Fibroblast of skin of scalp (primary cell): ENCODE measurements at places on chromosomes 4 and X.

GRCh38 chr4:2923141-2923551, 40.1 kb downstream of the NOP14 start:
- peak; percentile 53 for DNase-seq

- DNase-seq: no peak
Measured at GRCh38 chr4:169234137-169234855, 36.5 kb downstream of the SH3RF1 start.

GRCh38 chrX:15678339-15678738, 13.7 kb upstream of the CLTRN start:
- no peak for DNase-seq

DNA sequence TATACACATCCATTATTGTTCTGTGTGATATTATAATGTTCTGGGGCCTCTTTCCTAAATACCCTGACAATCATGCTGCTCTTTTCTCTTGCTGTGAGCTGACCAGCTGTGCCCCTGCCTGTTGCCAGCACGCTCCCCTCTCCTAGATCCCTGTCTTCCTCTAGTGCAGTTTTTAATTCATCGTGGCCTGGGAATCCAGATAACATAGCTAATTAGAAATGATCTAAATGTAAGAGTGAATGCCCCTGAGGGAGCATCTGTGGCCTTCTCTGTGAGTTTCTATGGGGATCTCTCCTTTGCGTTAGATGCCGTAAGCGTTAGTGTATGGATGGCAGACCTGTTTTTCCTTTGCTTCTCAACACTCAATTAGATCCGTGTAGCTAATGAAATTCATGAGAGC, 434.3 kb downstream of the SPRY1 start:
- no peak for DNase-seq

DNA sequence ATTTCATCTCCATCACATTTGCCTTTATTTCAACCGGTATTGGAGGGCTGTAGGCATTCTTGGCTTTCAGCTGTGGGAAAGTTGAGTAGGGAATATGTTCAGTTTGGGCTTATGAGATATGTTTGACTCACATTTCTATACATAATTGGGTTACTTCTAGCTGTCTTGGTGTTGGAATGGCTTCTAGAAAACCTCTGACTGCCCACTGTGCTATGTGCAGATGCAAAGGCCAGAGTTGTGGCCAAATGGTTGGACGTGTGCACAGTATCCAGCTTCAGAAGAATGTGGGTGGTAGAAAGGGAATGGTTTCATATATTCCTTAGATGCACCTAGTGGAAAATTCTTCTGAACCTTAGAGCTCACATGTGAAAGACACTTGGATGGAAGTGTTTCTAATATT, 92.6 kb upstream of the H2AZ1 start:
- no peak for DNase-seq

- DNase-seq: no peak
Measured at GRCh38 chr4:81538716-81539427, 67.2 kb upstream of the RASGEF1B start.

DNA sequence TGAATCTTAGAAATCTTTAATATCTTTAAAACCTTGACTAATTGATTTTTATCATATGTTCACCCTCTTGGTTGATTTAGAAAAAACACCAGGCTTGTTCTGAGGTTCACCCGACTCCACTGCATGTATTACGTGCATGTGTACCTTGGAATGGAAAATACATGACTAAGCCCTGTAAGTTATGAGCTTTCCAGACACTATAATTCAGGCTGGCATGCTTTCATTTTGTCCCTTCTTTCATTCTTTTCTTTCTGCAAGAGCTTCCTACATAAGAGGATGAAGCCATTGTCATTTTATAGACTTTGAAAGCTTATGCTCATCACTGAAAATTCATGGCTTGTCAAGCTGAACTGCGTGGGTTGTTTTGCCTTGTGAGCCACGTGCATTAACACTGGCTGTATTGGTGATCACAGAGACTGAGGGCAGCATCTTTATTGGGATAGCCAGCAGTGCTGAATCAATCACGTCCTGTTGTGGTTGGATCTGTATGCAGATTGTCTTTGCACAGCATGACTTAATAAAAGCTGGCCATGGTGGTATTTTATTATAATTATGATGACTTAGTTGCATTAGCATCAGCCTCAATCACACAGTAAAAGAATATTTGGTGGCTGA, 141.9 kb downstream of the SLIT2 start:
- peak; percentile 48 for DNase-seq

DNA sequence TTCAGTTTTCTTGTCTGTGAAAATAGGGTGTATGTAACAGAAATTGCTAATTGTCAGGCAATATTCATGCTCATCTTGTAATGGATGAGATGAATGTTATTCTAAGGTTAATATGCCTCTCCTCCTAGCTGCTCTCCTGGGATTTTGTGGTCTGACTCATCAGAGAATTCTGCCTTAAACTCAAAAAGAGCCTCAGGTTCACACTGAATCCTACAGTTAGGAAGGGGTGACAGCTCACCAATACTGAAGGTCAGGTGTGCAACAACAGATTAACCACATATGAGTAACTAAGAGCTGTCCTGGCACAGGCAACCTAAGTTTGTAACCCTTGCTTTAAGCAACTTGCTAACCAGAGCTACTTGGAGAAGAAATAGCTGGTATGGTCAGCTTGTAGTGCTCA, 197.7 kb downstream of the SPATA18 start:
- DNase-seq: peak; percentile 69

DNA sequence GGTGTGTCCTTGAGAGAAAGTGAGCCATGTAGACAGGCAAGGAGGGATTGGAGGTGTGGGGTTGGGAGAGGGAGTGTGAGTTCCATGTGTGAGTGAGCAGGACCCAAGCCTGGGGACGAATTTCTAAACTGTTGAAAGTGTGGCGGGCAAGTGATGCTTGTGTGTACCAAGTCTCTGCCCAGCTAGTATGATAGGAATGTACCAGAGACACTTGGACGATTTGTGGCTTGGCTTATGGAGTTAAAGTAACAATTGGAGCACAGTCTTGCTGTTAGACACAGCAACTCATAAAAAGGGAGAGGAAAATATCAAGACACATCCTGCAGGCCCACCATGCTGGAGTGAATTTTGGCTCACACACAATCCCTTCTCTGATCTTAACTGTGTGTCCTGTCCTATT, 8.5 kb downstream of the PTTG2 start:
- DNase-seq: peak; percentile 15

GRCh38 chrX:327660-328126, 9.1 kb upstream of the GTPBP6 start:
- DNase-seq: no peak

- no peak for DNase-seq
Measured at GRCh38 chrX:38746102-38746501, 55.2 kb upstream of the MID1IP1 start.

- no peak for DNase-seq
Measured at GRCh38 chr4:1035510-1035909, 24.1 kb downstream of the FGFRL1 start.

GRCh38 chr4:77036206-77036605, 39.6 kb downstream of the CCNI start:
- peak; percentile 96 for DNase-seq

DNA sequence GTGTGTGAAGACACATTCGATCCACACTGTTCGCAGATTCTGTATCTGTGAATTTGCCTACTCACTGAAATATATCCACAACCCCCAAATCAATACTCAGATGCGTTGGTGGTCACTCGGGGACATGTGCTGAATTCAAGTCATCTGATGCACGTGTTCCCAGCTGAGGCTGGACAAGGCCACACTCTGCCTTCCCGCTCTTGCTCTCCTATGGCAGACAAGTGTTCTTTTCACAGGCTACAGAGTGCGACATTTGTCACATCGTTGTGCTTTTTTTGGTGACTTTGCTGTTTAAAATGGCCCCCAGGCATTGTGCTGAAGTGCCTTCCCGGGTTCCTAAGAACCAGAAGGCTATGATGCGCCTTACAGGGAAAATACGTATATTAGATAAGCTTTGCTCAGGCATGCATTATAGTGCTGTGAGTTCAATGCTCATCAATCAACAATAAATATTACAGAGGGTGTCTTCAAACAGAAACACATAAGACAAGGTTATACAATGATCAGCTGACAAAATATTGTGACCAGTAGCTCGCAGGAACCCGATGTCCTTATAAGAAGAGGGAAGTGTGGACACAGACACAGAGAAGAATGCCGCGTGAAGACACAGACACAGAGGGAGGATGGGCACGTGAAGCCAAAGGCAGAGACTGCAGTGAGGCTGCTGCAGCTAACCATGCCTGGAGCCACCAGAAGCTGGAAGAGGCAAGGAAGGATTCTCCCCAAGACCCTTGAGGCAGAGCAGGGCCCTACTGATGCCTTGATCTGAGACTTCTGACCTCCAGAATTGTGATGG, 42.0 kb downstream of the IRF2 start:
- DNase-seq: no peak

- no peak for DNase-seq
Measured at GRCh38 chr4:102301167-102301566, 44.1 kb downstream of the SLC39A8 start.

DNA sequence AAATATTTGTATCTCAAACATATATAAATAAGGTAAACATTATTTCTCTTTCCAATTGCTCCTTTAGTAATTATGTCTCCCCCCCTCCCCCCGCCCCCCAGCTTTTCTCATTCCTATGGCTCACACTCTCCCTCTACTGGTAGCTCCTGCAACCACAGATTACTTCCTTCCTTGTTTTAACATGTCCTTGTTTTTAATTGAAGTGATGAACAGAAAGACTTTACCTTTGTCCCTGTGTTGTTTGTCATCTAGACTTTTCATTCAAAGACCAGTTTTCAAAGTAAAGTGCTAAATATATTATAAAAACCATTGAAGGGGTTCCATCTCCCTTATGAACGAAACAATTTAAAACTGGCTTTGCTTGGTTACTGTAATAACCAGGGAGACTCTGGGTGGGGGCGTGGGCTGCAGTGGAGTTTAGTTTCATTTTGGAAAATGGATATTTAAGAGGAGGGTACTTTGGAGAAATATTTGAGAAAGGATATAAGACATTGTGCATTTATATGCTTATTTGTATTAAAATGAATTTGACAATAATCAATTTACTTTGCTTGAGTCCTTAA, 352.9 kb downstream of the RAPGEF2 start:
- DNase-seq: peak; percentile 46

DNA sequence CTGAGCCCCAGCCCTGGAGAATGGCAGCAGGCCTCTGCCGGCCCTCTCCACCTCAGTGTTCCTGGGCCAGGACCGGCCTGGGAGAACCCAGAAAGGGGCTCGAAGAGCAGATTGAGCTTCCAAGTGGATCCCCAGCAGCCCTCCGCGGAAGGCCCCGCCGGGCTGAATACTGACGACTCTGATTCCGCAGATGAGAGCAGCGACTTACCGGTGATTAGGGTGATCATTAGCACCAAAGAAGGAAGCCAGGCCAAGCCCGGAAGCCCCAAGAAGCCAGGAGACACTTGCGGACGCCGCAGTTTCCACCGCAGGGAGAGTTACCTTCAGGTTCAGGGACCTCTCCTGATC, 876 bp downstream of the LOC101059915 start:
- DNase-seq: no peak

DNA sequence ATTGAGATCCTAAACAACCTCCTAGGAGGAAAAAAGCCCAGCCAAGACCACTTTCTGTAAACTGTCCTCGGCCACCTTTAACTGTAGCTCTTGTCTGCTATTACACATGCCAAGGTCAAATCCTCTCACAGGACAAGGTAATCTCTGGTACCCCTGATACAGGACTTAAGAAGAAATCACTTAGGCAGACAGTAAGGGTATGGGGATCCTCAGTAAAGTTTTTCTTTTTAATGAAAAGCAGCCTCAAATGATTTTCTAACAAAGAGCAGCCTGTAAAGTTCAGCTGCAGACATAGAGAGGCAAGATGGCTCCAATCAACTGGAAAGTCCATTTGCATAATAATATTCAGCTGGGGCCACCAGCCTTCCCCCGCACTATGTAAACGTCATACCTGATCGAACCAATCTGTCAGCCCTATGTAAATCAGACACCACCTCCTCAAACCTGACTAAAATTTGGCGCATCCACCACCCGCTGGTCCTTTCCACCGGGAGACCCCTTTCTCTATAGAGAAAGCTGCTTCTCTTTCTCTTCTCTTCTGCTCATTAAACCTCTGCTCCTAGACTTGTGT, 14.6 kb upstream of the MPP1 start:
- no peak for DNase-seq

- no peak for DNase-seq
Measured at GRCh38 chr4:7247521-7247920, 55.2 kb downstream of the SORCS2 start.

- DNase-seq: no peak
Measured at GRCh38 chr4:17619416-17620105, 5.1 kb downstream of the MED28 start.

GRCh38 chr4:1410491-1411325, 4.5 kb upstream of the NKX1-1 start:
- DNase-seq: peak; percentile 53

- DNase-seq: no peak
Measured at GRCh38 chr4:184648054-184648312, 1.3 kb downstream of the CASP3 start.

DNA sequence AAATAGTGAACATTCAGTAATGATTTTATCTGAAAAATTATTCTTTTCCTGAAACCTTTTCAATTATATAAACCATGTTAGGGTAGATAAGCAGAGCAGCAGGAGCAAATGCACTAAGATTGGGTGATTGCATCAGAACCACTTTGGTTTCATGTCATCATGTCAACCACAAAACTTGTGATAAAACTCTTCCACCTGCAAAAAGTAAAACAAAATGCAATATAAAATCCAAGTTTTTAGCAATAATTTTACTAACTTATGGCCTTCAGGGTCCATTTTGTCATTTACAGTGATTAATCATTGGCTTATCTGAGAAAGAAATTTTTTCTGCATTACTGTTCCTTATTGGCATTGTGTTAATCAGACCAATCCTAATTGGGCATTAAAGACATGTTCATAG, 42.4 kb downstream of the NHS start:
- no peak for DNase-seq

DNA sequence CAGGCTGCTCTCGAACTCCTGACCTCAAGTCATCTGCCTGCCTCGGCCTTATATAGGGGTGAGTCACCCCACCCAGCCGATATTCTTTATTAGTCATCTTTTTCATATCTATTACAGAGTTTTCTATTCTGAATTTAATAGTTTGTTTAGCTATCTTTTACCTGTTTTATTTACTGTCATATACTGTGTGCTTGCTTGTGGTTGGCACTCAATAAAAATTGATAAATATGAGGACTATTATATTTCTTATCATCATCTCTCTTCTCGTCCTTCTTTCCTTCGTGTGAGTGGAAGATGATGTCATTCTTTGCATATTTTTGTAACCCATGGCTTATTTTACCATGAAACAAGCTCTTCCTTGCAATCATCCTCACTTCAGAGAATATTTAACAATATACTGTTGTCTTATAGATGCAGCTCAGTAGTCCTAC, 265.5 kb downstream of the ARHGAP24 start:
- DNase-seq: peak; percentile 62

- DNase-seq: no peak
Measured at GRCh38 chrX:130516123-130516522, 114.3 kb downstream of the RBMX2 start.

DNA sequence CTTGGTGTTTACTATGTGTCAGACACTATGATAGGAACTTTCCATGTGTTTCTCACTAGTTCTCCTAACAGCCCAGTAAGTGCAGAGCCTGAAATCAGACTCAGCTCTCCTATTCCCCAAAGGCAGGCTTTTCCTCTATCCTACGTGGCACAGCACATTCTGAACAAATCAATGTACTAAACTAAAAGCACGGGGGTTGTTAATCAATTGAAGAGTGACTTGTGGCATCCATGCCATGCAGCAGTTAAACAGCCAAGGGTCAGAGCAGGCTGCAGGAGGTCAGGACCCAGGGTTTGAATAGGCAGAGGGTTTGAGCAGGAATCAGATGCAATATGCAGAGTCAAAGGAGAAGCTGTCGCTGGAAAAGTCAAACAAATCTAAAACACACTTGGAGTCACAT, 289.7 kb upstream of the LDB2 start:
- peak; percentile 23 for DNase-seq
